IPS DF 19.7 (cell line): ENCODE measurements at places on chromosomes 4 and X.

DNA sequence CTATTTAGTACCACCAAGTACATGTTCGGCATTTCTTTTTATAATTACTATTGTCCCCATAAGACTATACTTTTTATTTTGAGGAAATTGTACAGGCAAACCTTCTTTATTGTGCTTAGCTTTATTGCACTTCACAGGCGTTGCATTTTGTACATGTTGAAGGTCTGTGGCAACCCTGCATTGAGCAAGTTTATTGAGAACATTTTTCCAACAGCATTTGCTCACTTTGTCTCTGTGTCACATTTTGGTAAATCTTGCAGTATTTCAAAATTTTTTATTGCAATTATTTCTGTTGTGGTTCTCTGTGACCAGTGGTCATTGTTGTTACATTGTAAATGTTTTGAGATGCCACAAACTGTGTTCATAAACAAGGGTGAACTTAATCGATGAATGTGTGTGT lies 10.8 kb upstream of the CXCL5 start:
- DNase-seq: no peak

- DNase-seq: no peak
Measured at GRCh38 chrX:49838374-49838773, 9.3 kb downstream of the PAGE4 start.

- no peak for DNase-seq
Measured at GRCh38 chr4:76155979-76156378, 7.8 kb upstream of the NUP54 start.

- no peak for DNase-seq
Measured at GRCh38 chr4:44257461-44257860, 191.1 kb downstream of the KCTD8 start.
